Nephron progenitor cell (in vitro differentiated cells): ENCODE measurements at places on chromosomes 1 and 21.

- peak; percentile 46 for DNase-seq
Measured at GRCh38 chr1:54547601-54548388, at the start of gene ACOT11. TSS of gene ACOT11 (plus strand) at chr1:54548228. CDS start at chr1:54548310, 82 bp downstream.

- DNase-seq, result no peak
Measured at GRCh38 chr1:223219846-223220610, 77.0 kb upstream of the TLR5 start.

- DNase-seq, result no peak
Measured at GRCh38 chr1:51675177-51675780, 58.4 kb downstream of the OSBPL9 start.

- DNase-seq, result no peak
Measured at GRCh38 chr1:162028726-162029125, 5.1 kb upstream of the OLFML2B start.

DNA sequence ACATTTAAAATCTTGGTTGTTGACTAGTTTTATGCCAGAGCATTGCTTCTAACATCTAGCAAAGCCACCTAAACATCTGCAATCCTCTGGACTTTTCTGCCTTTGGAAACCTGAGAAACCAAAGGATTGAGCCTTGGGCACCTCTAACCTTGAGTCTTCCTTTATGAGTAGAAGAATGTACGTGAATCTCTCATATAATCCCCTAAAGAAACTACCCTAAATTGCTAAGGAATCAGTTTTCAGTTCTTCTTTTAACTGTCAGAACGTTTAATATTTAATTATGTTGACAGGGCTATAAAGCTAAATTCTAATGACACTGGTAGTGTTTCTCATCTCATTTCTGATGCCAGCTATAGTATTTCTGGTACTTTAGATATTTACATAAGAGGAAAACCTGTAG lies 997.3 kb downstream of the AMY1C start:
- no peak for DNase-seq

- no peak for DNase-seq
Measured at GRCh38 chr1:15336866-15337265, 72.8 kb upstream of the EFHD2 start.

DNA sequence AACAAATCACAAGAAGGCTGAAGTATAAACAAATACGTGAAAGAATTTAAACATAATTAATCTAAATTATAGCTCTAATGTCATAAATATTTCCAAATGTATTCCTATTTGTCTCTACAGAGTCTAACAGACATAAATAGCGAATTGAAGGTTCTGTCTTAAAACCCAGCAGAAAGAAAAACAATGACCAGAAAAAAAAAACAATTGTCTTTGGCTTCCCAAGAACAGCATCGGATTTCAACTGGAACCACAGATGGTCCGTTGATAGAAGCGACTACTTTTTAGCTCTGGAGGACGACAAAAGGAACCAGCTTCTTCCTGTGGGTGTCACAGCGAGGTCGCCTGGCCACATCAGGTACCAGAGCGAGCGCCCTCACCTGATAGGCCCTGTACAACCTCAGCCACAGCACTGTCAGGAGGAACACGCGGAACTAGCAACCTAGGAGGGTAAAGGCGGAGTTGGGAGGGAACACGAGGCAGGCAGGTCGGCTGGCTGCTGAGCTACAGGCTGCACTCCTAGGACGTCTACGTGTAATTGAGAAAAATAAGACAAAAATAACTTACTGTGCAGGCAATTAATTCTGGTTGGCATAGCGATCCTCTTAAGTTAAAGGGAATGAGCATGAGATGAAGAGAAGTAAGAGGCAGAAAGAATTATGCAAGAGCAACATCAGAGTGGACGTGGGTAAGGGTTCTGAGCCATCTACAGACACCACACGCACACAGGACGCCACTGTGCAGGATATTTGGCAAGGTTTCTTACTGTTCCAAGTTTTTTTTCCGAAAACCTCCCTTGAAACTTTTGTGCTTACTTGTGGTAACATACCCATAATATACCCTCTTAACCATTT lies 16.7 kb upstream of the PRDM15 start:
- no peak for DNase-seq

DNA sequence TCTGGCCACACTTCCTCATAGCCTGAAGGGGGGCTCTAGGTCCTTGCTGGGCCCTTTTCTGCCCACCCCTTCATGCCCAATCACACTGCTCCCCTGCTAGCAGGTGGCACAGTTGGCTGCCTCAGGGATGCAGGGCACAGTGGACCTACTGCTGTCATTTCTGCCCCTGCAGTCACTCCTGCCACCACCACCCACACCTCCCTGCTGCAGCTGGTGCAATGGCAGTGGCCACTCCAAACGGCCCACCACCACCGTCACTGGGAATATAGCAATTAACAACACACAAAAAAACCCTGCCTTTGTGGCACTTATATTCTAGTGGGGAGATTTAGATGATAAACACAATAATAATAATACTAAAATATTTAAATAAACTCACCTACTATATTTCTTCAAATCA lies 162.4 kb upstream of the DUSP10 start:
- no peak for DNase-seq

GRCh38 chr1:108598340-108598739 lies 38.4 kb downstream of the EEIG2 start:
- DNase-seq, result no peak

- no peak for DNase-seq
Measured at GRCh38 chr1:57489358-57490036, 65.6 kb upstream of the DAB1 start.

GRCh38 chr1:200174525-200175295 lies 147.2 kb downstream of the NR5A2 start:
- DNase-seq, result no peak
